ENCODE measurements at places on chromosomes 1 and 21.
A peak's percentile ranks its signal among the peaks of the same experiment; 100 is the strongest.

DNA sequence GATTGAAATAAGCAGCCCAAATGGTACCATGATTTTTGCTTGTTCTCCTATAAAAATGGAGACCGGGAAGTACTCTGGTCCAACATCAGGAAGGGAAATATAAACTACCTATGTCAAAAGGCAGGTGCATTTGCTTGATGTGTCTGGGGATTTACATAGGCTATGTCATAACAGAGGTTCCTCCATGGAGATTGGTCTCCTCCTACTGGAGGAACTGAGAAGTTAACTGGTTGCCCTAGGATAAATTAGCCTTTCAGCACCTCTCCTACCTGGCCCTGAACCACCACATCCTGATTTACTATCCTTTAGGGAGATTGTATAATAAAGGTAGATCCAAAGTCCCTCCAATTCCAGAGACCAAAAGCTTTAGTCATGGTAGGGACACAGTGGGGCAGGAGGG lies 1109.3 kb upstream of the B3GALT2 start:
- H3K4me1 ChIP-seq, result no peaks in the 10 kb centered on the region
- H3K27me3 ChIP-seq, result no peaks in the 10 kb centered on the region
- H3K27ac ChIP-seq, result no peak overlapping the region

DNA sequence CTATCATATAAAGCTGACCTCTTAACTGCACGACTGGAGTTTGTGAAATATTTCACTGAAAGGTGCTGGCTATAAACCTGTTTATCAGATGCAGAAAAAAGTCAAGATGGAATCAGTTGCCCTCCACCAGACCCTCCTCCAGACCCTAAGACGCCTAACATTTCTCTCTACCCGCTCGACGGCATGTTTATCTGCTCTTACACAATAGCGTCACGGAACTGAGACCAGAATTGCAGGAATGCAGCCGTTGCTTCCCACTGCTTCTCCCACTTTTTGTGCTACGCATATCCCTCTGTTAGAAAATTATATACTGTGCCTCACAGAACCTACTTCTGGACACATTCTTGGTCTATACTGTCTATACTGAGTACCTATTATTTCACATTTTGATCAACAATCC lies 28.2 kb upstream of the FAM131C start:
- H3K27ac ChIP-seq, result no peak overlapping the region
- DNase-seq, result no peak
- H3K36me3 ChIP-seq, result no peaks in the 10 kb centered on the region
- no peaks in the 10 kb centered on the region for H3K4me1 ChIP-seq

DNA sequence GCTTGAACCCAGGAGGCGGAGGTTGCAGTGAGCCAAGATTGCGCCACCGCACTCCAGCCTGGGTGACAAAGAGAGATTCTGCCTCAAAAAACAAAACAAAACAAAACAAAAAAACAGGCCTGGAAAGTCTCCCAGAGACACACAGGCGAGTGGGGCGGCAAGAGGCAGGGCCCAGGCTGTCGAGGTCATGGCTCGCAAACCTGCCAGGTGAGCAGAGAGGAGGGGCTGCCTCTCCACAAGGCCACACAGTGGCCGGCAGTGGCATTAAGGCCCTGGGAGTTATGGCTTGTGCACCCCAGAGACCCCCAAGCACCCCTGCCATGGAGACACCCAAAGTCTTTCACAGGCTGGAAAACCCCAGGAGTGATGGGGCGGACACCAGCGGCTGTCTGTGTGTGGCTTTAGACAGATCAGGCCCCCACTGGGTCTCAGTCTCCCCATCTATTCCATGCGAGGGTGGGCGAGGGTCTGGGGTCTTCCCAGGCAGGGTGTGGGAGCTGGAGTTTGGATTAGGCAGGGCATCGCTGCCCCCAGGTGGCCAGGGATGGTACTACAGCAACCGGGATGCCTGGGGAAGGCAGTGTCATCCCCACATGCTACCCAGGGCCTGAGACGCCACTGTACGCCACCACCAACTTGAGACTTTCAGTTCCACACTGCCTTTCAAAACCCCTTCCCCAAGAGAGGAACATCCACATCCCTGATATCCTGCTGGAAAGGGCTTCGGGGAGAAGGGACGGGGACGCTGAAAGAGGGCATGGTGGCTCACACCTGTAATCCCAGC lies 7.3 kb upstream of the CTRC start:
- peaks cover 2% of the 10 kb centered on the region for H3K36me3 ChIP-seq
- peaks cover 14% of the 10 kb centered on the region for H3K4me1 ChIP-seq
- H3K4me3 ChIP-seq, result no peak overlapping the region
- H3K27ac ChIP-seq, result no peak overlapping the region

GRCh38 chr1:150925080-150925479 lies 1.1 kb upstream of the SETDB1 start:
- DNase-seq, result no peak
- no peaks in the 10 kb centered on the region for H3K27me3 ChIP-seq
- no peak overlapping the region for H3K27ac ChIP-seq
- H3K4me3 ChIP-seq, result no peak overlapping the region
- no peaks in the 10 kb centered on the region for H3K4me1 ChIP-seq

DNA sequence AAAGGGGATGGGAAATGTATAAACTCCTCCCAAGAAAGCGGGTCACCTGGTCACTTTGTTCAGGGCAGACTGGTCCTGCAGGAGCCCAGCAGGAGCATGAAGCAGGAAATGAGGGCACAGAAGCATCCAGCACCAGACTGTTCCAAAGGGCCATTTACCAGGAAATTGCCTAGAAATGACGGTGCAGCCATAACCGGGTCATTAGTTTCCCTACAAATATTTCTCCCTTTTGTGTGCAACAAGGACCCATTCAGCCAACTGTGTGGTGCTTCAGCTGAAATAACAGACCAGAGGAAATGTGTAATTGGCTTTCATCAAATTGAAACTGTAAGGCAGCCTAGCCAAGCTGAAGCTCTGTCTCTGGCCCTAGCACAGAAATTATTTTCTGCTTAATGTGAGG lies 7.6 kb upstream of the CTTNBP2NL start:
- peak; percentile 68 for DNase-seq
- H3K36me3 ChIP-seq, result no peaks in the 10 kb centered on the region
- H3K27ac ChIP-seq, result no peak overlapping the region
- H3K4me1 ChIP-seq, result peaks cover 3% of the 10 kb centered on the region
- H3K4me3 ChIP-seq, result no peak overlapping the region
- no peaks in the 10 kb centered on the region for H3K27me3 ChIP-seq

DNA sequence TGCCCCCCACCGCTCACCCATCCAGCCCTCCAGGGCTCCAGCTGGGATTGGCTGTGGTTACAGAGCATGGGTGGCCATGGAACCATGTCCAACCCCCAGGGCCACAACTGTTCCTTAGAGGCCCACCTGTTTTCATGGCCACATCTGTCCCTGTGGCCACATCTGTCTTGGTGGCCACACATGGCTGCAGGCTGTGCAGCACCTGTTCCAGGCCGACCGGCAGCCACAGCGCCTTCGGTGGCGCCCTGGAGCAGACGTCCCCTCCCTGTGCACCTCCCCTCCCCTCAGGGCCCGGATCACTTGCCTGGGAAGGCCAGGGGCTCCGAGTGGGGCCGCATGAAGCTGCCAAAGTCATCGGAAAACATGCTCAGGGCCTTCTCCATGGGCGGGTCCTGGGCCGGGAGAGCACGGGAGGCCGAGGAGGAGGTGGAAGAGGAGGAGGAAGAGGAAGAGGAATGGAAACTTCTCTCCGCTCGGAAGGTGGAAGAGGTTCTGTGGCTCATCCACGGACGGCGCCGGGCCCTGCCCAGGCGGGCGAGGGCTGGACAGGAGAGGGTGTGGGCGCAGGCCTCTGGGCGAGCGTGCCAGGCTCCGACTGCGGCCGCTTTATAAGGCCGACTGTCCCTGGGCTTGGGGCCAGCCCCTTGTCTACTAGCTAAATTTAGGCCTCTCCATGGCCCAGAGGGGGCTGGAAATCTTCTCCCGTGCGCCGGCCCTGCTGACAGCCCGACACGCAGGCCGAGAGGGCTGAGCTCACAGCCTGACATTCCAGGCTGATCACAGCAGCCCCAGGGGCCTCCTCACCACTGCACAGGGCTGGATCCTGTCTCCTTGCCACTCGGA lies at the start of gene HSPB7:
HSPB7 (minus strand) TSS at position 583 of the 843 bp plus-strand sequence; CDS start at position 503, 80 bp downstream.
- peak within 1 kb of the TSS; percentile 81 for H3K27ac ChIP-seq
- H3K4me3 ChIP-seq, result no peak within 1 kb of the TSS

DNA sequence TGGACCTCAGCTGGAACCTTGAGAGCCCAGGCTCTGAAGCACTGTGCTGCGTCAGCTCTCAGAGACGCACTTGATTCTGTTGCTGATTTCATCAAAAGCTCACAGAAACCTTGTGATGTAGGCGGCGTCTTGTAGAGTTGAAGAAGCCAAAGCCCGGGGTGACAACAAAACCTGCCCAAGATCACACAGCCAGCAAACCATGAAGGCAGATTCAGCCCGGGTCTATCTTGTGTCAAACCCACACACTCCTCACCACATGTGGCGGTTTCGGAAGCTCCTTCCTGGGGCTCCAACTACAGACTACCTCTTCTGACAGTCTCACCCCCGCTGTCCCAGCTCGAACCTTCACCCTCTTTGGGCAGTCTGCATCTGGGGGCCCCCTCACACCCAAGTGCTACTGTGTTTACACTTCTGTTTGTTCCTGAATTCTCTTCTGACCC lies 50.4 kb downstream of the TENT5C start:
- DNase-seq, result no peak
- no peaks in the 10 kb centered on the region for H3K27me3 ChIP-seq
- H3K36me3 ChIP-seq, result no peaks in the 10 kb centered on the region
- H3K27ac ChIP-seq, result no peak overlapping the region

DNA sequence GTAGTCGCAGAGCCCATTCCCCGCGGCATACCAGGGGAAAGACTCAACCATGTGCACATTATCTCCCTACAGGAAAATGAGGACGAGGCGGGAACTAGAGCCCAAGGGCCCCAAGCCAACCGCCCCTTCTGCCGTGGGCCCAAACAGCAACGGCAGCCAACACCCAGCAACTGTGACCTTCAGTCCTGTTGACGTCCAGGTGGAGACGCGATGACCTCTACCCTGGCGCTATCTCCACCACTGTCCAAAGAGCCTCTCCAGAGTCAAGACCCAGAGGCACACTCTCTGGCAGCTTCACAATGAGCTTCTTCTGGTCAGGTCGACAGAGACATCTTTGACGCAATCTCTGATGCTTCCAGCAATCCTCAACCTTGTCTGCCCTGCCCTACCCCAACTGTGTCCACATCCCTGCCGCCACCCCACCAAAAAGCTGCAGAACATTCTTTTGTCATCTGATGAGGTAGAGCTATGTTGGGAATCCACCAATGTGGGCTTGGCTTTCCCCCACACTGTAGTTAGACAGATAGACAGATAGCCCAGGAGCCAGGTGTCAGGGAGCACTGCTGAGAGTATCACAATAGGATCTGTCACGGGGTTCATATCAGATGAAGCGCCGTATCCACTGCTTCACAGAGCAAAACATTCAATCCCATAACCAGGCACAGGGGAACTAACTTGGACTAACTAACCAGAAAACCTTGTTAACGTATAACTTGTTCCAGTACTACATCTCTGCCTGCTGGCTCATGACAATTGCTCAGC lies 37.4 kb upstream of the SRRM1 start:
- H3K4me1 ChIP-seq, result no peaks in the 10 kb centered on the region
- no peak overlapping the region for H3K27ac ChIP-seq
- no peak for DNase-seq
- H3K36me3 ChIP-seq, result no peaks in the 10 kb centered on the region
- no peak overlapping the region for H3K4me3 ChIP-seq

GRCh38 chr21:34969423-34970166 lies 79.5 kb downstream of the RUNX1 start:
- DNase-seq, result peak; percentile 66
- H3K4me1 ChIP-seq, result peaks cover 14% of the 10 kb centered on the region
- H3K36me3 ChIP-seq, result no peaks in the 10 kb centered on the region
- H3K4me3 ChIP-seq, result no peak overlapping the region

DNA sequence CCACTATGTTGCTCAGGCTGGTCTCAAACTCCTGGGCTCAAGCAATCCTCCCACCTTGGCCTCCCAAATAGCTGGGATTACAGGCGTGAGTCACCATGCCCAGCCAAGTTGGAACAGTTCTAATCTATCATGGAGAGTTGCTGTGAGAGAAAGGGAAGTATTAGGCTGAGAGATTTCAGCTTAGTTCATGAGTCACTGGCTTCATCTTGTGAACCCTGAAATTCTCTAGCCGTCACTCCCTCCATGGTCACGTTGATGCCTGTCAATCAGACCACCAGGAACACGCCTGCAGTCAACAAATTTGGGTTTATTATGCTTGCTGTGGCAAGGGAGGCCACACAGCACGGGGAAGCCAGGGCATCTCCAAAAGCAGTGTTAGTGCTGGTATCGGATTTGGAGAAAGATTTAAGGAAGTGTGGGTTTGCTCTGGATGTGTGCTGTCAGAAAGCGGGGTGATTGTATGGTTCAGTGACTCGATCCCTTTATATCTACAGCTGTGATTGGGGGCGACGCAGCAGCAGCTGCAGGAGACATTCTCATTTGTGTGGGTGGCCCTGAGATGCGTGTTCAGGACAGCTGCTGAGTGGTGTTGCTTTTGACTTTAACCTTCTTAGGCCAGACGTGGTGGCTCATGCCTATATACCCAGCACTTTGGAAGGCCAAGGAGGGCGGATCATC lies 18.7 kb downstream of the UQCRHL start:
- H3K27me3 ChIP-seq, result no peaks in the 10 kb centered on the region
- H3K4me1 ChIP-seq, result peaks cover 4% of the 10 kb centered on the region
- H3K4me3 ChIP-seq, result no peak overlapping the region
- no peaks in the 10 kb centered on the region for H3K36me3 ChIP-seq
- H3K27ac ChIP-seq, result no peak overlapping the region

DNA sequence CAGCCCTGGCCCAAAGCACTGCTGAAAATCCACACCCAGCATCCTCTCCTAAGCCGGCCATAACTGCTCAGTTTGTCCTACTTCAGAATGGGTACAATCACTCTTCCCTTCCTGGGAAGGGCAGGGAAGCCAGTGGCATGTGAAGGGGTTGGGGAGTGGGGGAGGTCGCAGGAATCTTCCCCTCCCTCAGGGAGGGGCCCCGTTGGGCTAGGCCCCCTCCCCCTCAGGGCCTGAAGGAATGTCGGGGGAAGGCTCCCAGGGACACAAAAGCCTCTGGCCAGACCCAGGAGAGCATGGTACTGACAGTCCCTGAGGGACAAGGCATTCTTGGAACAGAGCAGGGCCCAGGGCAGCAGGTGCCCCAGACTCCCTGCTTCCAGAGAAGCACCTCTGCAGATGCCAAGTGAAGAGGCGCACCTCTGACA lies 1.2 kb downstream of the ELOVL1 start:
- H3K36me3 ChIP-seq, result peaks cover 20% of the 10 kb centered on the region
- peak overlapping the region; percentile 92 for H3K27ac ChIP-seq
- no peaks in the 10 kb centered on the region for H3K27me3 ChIP-seq
- DNase-seq, result peak; percentile 31
- H3K4me1 ChIP-seq, result peaks cover 11% of the 10 kb centered on the region

GRCh38 chr21:19807201-19807600 lies 1191.0 kb upstream of the NCAM2 start:
- H3K36me3 ChIP-seq, result no peaks in the 10 kb centered on the region
- H3K27ac ChIP-seq, result no peak overlapping the region
- H3K27me3 ChIP-seq, result no peaks in the 10 kb centered on the region

GRCh38 chr1:200733907-200734306 lies 4.8 kb upstream of the CAMSAP2 start:
- no peaks in the 10 kb centered on the region for H3K4me1 ChIP-seq
- H3K4me3 ChIP-seq, result no peak overlapping the region
- DNase-seq, result peak; percentile 59
- H3K27ac ChIP-seq, result no peak overlapping the region

- no peaks in the 10 kb centered on the region for H3K36me3 ChIP-seq
- no peak overlapping the region for H3K27ac ChIP-seq
- DNase-seq, result no peak
- no peak overlapping the region for H3K4me3 ChIP-seq
- H3K27me3 ChIP-seq, result no peaks in the 10 kb centered on the region
These were observed 52.7 kb upstream of the VAV3 start for GRCh38 chr1:108017698-108018097.
